Smooth muscle cell of bladder (primary cell): ENCODE measurements at places on chromosomes 6 and 20. TPM values are rescaled to one million over a fixed set of nuclear protein-coding genes. Genes with fewer than 3 reads are reported as not detected.

The OR12D3 gene
- not detected in 2 replicates for total RNA-seq

The KIAA0408 gene
- 0.37 and 0.71 TPM in 2 replicates for total RNA-seq

The PLN gene
- 0.28 and 0.74 TPM in 2 replicates for total RNA-seq

The EYS gene
- total RNA-seq: 0.14 and 0.28 TPM in 2 replicates

The MATN4 gene
- not detected in 2 replicates for total RNA-seq
